GM12892 (cell line): ENCODE measurements at places on chromosomes 16 and 17.

DNA sequence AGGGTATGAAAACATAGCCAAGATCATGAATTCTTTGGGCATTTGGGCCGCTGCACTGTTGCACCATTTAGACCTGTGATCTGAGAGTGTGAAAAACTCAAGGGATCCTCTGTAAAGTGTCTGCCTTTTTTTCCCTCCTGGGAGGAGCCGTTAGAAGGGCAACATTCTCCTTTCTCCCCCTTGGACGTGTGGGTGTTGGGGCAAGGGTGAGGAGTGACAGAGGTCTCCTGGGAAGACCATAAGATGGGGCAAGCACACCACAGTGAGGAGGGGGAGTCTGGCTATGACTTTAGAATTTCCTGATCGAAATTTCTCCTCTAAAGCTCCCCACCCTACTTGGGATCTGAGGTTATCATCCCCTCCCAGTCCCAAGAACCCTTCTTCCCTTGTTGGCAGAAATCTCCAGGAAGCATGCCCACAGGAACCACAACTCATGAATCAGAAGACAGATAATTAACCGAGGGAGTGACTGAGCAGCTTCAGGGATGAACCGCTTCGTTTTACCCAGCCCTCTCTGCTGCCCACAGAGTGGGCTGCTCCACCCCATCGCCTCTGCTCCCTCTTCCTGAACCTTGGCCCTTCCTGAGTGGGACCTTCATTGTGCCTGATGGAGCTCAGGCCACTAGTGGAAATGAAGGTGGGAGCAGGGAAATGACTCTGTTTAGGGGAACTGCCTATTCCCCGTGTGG lies 4.2 kb downstream of the ITGB3 start:
- DNase-seq: no peak

- DNase-seq: no peak
These were observed 57.9 kb upstream of the KCNJ16 start for GRCh38 chr17:70017112-70017511.

DNA sequence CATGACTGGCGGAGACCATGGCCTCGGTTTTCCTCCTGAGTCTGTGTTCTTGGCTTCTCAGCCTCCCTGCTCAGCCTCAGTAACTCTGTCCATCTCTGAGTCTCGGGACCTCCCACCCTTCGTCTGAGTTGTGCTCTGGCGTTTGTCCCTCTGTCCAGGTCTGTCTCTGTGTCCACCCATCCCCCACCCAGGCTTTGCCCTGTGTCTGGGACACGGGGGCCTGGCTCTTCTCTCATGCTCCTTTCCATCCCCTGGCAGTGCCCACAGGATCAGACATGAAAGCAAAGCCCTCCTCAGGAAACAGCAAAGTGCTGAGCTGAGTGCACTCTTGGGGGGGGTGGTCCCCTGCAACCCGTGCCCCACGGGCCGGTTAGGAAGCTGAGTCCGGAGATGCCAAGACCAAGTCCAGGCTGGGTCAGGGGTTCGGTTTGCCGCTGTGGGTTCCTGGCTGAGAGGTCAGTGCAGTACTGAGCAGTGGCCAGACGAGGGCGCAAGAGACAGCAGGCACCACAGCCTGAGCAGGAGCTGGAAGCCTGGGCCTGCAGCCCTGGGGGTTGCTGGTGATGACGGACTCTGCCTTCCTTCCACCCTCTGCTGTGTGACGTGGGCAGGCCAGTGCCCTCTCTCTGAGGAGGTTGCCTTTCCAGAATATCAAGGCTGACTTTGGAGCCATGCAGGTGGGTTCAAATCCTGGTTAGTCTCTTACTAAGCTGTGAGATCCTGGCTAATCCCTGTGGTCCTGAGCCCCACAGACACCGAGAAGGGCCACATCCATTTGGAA lies 2.5 kb downstream of the P2RX1 start:
- peak; percentile 86 for DNase-seq

DNA sequence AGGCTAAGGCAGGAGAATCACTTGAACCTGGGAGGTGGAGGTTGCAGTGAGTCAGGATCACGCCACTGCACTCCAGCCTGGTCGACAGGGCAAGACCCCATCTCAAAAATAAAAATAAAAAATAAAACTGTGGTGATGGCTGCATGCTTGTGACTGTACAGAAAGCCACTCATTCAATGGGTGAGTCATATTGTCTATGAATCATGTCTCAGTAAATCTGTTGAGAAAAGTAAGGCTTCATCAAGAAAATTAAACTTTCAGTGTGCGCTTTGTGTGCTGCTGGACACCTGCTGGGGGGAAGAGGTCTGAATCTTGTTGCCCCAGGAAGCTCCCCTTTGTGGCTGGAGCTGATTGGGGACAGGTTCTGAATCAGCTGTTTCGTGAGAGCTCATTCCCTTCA lies 11.3 kb downstream of the NUBP1 start:
- no peak for DNase-seq

DNA sequence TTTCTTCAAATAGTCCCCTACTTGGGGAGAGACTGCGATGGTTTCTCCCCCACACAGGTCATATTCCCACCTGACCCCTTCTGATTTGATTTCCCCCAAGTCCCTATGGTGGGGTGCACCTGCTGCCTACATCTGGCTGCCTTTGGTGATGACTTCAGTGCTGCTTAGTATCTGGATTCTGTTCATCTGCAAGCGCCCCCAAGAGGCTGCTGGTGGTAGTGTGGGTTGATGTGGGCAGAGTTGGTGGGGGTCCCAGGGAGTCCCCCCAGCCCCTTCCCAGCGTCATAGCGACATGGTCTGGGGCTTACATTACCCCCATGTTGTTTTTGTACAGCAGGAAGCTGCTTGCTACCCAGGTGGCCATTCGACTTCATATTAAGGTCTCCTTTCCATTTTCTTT lies 99.2 kb downstream of the NTN1 start:
- no peak for DNase-seq

- DNase-seq: no peak
These were observed at the start of gene NUPR1 for GRCh38 chr16:28538733-28539596. Gene NUPR1, minus strand, starts transcription at chr16:28538974. Its CDS starts 67 bp downstream, at chr16:28538907.

DNA sequence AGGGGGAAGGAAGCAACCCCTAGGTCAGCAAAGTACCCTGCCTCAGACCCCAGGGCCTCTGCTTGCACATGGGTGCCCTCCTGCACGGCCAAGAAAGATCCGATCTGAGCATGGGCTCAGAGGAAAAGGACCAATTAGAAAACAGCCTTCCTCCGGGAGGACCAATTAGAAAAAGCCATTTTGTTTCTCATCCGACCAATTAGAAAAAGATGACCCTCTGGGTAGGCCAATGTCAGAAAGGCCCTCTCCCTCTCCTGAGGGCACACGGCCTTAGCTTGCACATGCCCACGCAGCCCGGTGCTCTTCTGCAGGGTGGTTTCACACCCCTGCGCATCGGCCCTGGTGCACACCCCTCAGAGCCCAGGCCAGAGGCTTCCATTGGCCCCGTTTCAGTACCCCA lies 5.1 kb upstream of the CISD3 start:
- no peak for DNase-seq

GRCh38 chr16:30901201-30902028 lies 5.0 kb downstream of the CTF1 start:
- no peak for DNase-seq

GRCh38 chr17:5352681-5353289 lies 66.7 kb downstream of the NUP88 start:
- no peak for DNase-seq

DNA sequence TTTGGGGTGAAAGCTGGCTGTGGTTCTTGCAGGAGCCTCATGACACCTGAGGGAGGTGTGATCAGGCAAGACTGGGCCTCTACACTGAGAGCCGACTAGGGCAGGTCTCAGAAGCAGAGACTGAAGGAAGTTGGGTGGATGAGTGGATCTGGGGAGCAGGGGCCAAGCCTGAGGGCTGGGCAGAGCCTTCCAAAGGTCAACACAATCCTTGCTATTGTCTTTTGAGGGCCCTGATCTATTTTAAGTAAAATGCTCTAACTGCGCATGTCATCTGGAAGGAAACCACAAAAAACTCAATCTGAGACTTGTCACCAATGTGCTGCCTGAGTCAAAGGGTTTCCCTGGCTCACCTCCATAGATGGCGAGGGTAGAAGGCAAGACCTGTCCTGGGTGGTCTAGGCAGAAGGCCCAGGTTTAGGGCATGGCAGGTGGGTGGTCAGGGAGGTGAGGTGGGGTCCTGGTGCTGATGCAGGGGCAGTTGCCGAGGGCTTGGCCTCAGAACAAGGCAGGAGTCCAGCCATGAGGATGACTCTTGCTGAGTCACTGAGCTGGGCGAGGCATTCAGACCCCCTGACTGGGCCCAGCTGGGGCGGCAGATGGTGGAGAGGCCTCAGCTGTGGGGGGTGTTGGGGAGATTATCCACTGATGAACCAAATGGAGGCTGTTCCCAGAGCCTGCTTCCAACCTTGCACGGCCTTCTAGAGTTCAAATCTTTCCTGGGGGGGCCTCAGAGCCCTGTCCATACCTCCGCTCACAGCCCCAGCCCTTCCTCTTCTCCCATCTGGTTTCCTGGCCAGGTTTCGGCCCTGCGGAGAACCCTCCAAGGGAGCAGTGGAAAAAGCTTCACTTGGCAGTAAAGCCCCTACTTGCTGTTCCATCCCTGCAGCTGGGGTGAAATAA lies 5.1 kb downstream of the MVP start:
- DNase-seq: peak; percentile 72

- DNase-seq: no peak
These were observed 639.3 kb downstream of the KCNJ2 start for GRCh38 chr17:70808596-70808995.

DNA sequence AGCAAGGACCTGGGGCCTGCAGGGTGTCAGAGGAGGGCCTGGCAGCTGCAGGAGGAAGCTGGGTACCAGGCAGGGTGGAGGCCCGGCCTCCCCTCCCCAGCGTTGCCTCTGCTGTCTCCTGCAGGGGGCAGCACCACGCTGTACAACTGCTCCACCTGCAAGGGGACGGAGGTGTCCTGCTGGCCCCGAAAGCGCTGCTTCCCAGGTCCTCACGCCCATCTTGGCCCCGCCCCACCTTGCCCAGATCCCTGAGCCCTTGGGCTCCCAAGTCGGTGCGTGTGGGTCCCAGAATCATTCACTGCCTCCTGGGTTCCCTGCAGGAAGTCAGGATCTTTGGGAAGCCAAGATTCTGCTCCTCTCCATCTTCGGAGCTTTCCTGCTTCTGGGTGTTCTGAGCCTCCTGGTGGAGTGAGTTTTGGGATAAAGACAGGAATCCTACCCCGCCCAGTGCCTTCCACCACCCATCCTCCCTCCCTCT lies 1.2 kb downstream of the TMEM95 start:
- peak; percentile 85 for DNase-seq

GRCh38 chr16:85868495-85868894 lies 30.5 kb upstream of the IRF8 start:
- DNase-seq: no peak

DNA sequence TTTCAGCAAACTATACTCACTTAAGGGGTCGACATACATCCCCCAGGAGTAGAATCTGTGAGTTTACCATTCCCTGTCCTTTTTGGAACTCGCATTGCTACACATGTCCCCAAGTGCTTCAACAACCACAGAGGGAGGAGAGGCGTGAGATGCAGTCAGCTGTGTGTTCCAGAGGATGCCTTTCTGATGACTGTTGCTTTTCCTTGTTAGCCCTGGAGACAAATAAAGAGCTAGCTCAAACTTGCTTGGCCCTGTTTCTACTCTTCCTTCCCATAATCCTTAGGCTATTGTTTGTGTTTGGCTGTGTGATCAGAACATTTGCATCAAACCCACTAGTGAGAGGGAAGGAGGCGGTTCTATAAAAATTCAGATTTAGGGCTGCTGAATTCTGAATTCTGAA lies 264.0 kb downstream of the ENGASE start:
- no peak for DNase-seq

DNA sequence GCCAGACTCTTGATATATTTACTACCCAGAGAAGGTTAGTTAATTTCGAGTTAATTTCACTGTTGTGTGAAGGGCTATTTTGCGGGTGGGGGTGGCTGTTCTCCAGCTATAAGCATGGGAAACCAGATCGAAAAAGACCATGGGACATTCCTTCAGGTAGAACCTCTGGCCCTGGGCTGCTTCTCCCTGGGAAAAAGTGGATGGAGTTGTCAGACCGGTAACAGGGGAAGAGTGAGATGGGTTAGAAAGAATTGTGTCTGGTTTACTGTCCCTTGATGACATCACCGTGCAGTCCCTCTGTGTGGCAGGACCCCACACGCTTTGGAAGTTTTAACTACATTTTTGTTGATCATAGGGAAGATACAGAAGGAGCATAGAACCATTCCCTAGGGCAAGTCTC lies 296.3 kb downstream of the RBFOX1 start:
- DNase-seq: no peak

- no peak for DNase-seq
These were observed 13.8 kb downstream of the MSLN start for GRCh38 chr16:774086-775001.

- DNase-seq: no peak
These were observed 25.2 kb downstream of the GRB2 start for GRCh38 chr17:75380315-75380714.

DNA sequence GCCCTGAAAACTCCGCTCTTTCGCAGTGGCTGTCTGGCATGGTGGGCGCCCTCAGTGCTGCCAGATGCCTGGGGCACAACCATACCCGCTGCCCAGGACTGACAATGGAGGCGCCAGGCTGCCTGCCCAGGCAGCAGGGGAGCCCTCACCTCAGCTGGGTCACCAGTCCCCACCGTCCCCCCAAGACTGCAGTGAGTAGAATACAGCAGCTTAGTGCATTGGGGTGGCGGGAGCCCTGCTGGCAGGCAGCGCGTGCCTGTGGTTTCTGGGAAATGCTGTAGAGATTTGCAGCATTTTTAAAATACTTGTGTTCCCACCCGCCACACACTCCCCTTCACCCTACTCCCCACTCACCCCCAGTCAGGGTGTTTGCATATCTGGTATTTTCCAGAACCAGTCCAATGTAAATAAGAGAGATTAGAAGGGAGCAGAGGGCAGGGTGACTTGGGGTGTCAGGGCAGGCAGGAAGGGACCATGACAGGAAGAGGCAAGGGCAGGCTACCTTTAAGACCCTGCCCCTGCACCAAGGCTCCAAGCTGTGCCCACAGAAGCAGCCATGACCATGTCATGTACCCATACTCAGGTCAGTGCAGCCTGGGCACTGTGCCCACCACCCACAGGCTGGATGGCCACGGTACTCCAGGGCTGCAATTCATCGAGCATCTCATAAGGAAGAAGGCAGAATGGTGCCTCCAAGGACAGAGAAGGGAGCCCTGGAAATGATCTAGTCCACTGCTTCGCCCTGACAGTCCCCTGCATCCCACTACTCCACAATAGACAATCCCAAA lies 21.5 kb downstream of the MYO18A start:
- DNase-seq: no peak

- DNase-seq: no peak
These were observed 30.1 kb upstream of the PMFBP1 start for GRCh38 chr16:72202014-72202413.

DNA sequence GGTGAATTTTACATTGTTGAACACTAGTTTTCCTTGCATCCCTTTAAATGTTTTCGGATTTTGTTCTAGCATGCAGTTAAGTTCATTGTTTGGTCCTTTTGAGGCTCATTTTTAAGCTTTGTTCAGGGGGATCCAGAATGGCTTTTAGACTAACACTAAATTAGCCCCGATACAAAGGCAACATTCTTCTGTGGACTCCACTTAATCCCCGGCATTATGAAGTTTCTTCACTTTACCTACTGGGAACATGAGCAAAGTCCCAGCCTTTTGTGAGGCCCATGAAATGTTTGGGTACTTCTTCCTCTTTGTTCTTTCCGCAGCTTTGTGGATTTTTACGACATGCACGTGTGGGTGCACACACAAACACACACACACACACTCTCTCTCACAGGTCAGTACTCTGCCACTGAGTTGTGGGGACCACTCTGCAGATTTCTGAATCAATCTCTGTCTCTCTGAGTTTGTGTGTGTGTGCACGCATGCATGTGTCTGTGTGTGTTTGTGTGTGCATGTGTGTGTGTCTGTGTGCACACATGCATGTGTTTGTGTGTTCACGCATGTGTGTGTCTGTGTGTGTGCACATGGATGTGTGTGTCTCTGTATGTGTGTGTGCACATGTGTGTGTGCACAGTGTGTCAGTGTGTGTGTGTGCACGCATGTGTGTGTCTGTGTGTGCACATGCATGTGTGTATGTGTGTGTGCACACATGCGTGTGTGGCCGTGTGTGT lies 240.4 kb upstream of the TNRC6C start:
- no peak for DNase-seq
